ENCODE measurements at places on chromosomes 16 and 17.

GRCh38 chr17:30116345-30116660 lies 313 bp upstream of the NSRP1 start:
- no peak for DNase-seq

- peak; percentile 3 for DNase-seq
Measured at GRCh38 chr17:1629504-1630310, 1.1 kb upstream of the SLC43A2 start.

- DNase-seq = peak; percentile 96
Measured at GRCh38 chr16:12965274-12965804, 63.9 kb downstream of the SHISA9 start.

DNA sequence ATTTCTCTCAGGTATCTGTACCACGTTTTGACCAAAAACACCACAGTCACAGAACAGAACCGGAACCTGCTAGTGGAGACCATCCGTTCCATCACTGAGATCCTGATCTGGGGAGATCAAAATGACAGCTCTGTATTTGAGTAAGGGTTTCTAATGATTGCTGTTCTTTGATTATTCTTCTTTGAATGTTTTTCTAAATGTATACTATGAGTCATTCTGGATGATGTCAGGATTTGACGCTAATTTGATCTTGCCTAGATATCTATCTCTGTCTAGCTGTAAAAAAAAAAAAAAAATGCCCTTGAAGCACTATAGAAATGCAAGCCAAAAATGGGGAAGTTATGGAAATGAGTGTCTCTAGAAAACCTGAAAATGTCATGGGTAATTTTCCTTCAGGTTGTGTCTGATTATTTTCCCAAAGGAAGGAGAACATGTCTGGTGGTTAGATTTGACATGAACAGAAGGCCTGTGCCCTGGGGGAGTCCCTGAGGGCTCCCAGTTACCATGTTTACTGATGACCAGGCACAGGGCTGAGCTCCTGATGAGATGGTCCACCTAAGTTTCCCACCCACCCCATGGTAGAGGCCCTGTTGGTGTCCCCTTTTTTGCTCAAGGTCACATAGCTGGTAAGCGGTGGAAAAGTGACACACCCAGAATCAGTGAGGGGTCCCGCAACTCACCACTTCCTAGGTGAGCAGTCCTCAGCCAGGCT lies 13.6 kb downstream of the CLEC16A start:
- DNase-seq = no peak

- DNase-seq = peak; percentile 73
Measured at GRCh38 chr16:30409125-30410060, 2.0 kb downstream of the ZNF771 start.

DNA sequence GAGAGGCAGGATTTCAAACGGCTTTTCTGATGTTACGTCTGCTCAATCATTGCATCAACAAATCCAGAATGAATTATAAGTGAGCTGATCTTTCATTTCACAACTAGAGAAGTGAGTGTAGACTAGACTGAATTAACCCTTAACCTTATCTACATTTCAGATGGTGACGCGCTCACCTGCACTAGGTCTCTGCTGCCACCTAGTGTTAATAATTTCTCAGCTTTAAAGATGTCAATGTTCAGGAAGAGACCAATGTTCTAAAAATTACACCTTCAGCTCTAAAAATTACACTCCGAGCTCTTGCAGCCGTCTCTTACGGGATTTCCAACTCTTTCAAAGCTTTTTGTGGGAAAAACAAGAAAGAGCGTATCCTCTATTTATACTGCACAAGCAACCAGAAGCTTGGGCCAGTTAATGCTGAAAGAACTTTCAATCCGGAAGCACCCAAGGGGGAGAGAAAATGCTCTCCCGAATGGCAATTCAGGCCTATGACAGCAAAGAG lies 88.2 kb upstream of the FA2H start:
- peak; percentile 49 for DNase-seq

GRCh38 chr16:25177512-25177830 lies 39.3 kb upstream of the AQP8 start:
- no peak for DNase-seq

- no peak for DNase-seq
Measured at GRCh38 chr16:68605746-68606145, 39.4 kb upstream of the CDH3 start.

GRCh38 chr16:72974142-72974769 lies 73.7 kb downstream of the ZFHX3 start:
- DNase-seq = peak; percentile 74

GRCh38 chr17:44878627-44879221 lies 20.5 kb downstream of the EFTUD2 start:
- DNase-seq = peak; percentile 31

GRCh38 chr16:52296076-52296475 lies 250.9 kb downstream of the TOX3 start:
- DNase-seq = no peak

DNA sequence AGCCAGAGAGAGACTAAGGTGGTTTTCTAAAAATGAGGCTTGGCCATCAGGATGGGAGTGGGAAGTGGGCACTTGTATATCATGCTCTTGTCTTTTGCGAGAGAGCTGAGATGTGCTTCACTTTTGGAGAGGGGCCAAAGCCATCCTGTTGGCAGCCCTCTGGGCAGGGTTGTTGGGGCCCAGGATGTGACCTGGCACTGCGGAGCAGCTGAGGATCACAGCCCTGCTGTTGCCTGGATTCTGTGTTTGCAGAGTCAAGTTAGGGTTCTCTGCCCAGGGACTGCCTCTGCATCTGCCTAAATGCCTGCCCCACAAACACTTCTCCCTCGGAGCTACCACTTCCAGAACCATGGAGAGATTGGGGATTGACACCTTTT lies 71.2 kb downstream of the PLD6 start:
- peak; percentile 88 for DNase-seq

GRCh38 chr17:80449930-80450576 lies 26.4 kb downstream of the NPTX1 start:
- no peak for DNase-seq

- no peak for DNase-seq
Measured at GRCh38 chr17:903691-904481, 75.7 kb downstream of the NXN start.

- DNase-seq = no peak
Measured at GRCh38 chr16:48317614-48318315, 67.4 kb downstream of the SIAH1 start.

GRCh38 chr17:55690105-55690508 lies 32.6 kb downstream of the TMEM100 start:
- DNase-seq = no peak

GRCh38 chr17:44977065-44977464 lies 9.0 kb upstream of the C1QL1 start:
- DNase-seq = no peak

GRCh38 chr16:47499080-47499699 lies 38.1 kb downstream of the PHKB start:
- DNase-seq = no peak

- DNase-seq = no peak
Measured at GRCh38 chr16:70433458-70434103, 5.3 kb downstream of the ST3GAL2 start.

- no peak for DNase-seq
Measured at GRCh38 chr17:50290933-50291332, 16.7 kb downstream of the TMEM92 start.

GRCh38 chr17:42617956-42618431 lies 8.5 kb downstream of the TUBG1 start:
- DNase-seq = peak; percentile 45

DNA sequence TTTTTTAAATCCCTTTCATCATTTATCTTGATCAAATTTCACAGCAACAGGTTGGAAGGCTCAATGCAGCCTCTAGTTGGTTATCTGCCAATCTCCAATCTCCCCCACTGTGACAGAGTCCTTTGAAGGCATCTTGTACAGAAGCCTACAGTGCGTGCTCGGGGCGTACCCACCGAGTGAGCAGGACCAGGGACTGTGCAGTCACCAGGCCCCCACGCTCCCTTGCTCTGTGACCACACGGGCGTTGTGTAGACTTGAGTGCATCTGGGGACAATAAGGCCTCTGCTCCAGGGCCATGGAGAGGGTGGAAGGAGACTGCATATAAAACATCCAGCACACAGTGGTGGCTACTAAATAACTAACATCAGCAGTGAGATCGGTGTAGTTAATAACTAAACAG lies 63.4 kb downstream of the GTF3C1 start:
- no peak for DNase-seq

- DNase-seq = peak; percentile 61
Measured at GRCh38 chr17:66214884-66215528, 14.2 kb downstream of the APOH start.

GRCh38 chr16:82070656-82071369 lies 35.8 kb downstream of the HSD17B2 start:
- no peak for DNase-seq

DNA sequence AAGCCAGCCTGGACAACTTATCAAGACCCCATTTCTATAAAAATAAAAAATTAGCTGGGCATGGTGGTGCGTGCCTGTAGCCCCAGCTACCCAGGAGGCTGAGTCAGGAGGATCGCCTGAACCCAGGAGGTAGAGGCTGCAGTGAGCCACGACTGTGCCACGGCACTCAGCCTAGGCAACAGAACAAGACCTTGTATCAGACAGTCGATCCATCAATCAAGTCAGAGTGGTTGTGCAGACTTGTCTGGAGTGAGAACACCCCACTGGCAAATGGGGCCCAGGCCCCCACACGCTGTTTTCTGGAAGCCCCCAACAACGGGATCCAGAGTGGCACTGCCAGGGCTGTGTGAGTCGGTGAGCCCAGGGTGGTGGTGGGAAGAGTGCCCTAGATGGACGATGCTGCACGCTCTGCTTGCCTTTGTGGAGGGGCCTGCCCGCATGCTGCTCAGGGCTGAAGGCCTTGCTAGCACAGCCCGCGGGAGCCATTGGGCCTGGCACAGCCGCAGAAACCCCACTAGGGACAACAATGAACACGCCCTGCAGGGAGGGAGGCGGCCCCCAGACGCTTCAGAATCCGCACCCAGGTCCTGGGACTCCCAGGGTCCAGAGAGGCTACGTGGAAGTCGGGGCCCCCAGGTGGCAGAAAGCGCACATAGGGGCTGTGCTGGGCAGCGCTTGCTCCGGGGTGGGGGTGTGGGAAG lies 80.1 kb upstream of the GNG13 start:
- no peak for DNase-seq

- DNase-seq = peak; percentile 76
Measured at GRCh38 chr17:68455901-68456338, 1.4 kb downstream of the WIPI1 start.

DNA sequence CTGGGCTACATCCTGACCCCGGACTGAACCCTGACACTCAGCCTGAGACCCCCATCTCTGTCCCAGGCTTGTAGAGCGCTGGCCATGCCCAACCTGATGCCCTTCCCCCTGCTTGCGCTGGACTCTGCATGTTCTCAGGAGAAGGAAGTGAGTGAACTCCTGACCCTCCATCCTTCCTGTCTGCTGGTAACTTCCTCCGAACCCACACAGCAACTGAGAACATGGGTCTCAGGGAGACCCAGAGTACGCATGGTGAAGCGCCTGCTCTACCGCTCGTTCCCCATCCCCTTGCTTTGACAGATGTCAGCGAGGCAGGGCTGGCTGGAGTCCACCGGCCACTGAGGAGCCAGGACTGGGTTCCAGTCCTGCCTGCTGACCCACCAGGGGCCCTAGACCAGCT lies 6.1 kb downstream of the CAMKK1 start:
- DNase-seq = no peak

GRCh38 chr16:19694989-19695388 lies 23.0 kb downstream of the KNOP1 start:
- DNase-seq = no peak

- peak; percentile 41 for DNase-seq
Measured at GRCh38 chr17:41329279-41329948, 13.9 kb upstream of the KRTAP17-1 start.

GRCh38 chr17:22202702-22203101 lies 510.4 kb downstream of the KCNJ18 start:
- no peak for DNase-seq

- no peak for DNase-seq
Measured at GRCh38 chr17:43901861-43902589, 5.3 kb downstream of the MPP2 start.

- DNase-seq = no peak
Measured at GRCh38 chr16:30382111-30382881, at the start of gene SEPTIN1. Gene SEPTIN1, minus strand, starts transcription at chr16:30382561. Its CDS starts 19 bp downstream, at chr16:30382542.

- no peak for DNase-seq
Measured at GRCh38 chr16:10232757-10233156, 50.5 kb upstream of the GRIN2A start.

DNA sequence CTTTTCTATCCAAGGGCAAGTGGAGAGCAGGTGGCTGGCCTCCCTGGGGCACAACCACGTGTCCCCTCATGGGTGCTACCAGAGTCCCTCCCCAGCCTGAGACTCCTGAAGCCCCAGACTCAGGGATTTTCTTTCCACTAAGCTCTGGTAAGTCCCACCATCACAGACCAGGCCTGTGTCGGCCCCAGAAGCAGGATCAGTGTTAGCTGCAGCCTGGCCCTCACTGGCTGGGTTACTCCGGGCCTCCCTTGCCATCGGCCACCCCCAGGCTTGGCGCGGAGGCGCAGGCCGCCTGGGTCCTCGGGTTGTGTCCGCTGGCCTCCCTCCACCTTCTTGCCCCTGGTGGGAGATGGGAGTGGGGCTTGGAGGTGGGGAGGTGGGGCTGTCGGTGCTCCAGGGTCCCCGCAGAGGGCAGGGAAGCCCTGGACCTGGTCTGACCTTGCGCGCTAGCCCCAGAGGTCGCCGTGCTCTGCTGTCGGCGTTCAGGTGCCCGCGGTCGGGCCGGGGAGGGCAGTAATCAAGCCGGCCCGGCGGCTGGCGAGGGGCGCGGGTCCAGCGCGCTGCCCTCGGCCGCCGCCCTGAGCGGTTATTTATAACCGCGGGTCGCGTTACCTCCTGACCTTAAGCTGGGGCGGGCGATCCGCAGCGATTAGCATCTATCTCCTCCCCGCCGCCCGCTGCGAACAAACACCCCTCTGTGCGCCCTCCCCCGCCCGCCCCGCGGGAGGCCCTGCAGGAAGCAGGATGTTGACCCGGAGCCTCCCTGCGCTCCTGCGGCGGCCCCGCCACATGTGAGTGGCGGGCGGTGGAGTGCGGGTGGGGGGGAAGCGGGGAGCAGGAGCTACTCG lies 78.1 kb upstream of the TOB1 start:
- peak; percentile 41 for DNase-seq

GRCh38 chr17:63275971-63276745 lies 169.9 kb downstream of the CYB561 start:
- DNase-seq = no peak

GRCh38 chr17:65163990-65164495 lies 26.9 kb downstream of the RGS9 start:
- no peak for DNase-seq

DNA sequence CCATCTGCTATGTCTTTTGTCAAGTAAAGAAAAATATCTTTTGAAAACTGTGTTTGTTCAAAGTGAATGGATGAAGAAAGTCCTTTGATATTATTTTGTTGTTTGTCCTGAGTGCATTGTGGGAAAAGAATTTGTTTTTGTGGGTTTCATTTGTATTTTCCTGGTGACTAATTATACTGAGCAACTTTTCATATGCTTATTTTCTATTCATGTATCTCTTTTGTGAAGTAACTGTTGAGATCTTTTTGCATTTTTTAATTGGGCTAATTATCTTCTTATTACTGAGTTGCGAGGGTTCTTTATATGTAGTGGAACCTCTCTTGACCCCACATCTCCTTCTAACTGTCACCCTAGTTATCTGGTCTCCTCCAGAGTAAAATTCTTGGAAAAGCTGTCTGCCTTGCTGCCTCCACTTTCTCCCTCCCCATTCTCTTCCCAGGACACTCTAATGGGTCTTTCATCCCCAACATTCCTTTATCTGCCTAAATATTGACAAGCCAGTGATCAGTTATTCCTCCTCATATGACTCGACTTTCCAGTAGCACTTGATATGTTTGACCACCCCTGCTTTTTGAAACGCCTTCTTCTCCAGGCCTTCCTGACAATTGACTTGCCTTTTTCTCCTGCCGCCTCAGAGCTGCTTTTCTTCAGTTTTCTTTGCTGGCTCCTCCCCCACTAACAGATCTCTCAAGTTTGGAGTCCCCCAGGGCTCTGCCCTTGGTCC lies 117.6 kb upstream of the HAS3 start:
- DNase-seq = no peak
